ENCODE measurements at places on chromosomes 2 and 18.

DNA sequence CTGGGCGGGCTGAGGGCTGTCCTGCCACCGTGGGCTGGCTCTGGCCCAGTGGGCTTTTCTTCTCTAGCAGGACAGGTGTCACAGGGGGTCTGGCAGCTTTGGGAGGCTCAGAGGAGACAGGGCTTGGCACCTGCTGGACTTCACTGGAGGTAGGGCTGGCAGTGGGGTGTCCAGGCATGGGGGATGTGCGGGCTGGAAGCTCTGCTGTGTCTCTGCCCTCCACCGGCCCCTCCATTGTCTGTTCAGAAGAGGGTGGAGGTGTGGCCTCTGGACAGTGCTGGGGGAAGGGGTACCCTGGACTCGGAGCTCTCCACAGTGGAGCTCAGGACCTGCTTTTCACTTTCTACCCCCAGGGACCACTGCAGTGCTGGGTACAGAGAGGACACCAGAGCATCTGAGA lies 9.2 kb downstream of the PTPRN start:
- no peak for DNase-seq

GRCh38 chr2:148130581-148130980 lies 109.7 kb downstream of the MBD5 start:
- DNase-seq = peak; percentile 39

DNA sequence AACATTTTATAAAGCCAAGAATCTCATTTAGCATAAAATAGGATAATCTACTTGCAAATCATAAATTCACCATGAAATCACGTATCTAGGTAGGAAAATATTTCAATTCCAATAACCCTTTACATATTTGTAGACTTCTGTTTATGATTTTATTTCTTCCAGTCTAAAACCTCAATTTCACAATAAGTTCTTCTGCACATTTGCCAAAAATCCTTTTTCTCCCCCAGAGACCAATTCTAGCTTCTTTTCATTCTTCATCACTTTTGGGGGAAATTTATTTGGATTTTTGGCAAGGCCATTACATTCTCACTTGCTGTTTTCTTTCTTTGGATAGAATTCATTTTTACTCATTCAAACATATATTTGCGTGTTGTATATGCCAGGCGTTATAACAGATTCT lies 86.8 kb downstream of the SPRED2 start:
- DNase-seq = no peak

GRCh38 chr18:77199707-77200106 lies 49.9 kb upstream of the GALR1 start:
- no peak for DNase-seq

DNA sequence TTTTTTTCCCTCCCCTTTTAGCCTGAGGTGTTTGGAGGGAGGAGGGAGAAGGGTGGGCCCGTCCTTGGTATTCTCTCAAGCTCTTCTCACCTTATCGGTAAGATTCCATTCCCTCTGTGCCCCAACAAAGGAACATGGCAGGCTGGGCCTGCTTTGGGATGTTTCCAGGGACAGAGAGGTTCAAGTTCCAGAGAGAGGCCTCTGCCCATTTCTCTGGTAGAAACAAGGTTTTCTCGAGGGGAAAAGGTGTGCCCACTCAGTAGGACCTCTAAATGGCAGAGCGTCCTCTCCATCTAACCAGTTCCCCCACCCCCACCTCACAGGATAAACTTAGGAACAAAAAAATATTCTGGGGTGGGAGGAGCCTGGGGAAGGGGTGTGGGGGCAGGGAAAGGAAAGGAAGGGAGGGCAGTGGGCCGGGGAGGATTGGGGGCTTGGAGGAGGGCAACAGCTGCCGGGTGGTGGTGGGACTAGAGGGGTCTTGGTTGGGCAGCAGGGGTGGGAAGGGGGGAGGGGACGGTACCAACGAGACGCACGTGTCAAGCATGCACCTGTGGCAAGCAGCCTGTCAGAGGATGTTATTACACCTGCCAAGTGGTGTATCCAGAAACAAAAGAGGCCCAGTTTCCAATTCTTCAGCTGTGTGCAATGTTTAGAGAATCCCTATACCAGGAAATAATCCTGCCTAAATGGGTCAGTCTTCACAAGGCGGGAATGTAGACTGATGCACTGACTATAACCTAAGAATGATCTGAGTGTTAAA lies 2.1 kb downstream of the PCBP1 start:
- no peak for DNase-seq

DNA sequence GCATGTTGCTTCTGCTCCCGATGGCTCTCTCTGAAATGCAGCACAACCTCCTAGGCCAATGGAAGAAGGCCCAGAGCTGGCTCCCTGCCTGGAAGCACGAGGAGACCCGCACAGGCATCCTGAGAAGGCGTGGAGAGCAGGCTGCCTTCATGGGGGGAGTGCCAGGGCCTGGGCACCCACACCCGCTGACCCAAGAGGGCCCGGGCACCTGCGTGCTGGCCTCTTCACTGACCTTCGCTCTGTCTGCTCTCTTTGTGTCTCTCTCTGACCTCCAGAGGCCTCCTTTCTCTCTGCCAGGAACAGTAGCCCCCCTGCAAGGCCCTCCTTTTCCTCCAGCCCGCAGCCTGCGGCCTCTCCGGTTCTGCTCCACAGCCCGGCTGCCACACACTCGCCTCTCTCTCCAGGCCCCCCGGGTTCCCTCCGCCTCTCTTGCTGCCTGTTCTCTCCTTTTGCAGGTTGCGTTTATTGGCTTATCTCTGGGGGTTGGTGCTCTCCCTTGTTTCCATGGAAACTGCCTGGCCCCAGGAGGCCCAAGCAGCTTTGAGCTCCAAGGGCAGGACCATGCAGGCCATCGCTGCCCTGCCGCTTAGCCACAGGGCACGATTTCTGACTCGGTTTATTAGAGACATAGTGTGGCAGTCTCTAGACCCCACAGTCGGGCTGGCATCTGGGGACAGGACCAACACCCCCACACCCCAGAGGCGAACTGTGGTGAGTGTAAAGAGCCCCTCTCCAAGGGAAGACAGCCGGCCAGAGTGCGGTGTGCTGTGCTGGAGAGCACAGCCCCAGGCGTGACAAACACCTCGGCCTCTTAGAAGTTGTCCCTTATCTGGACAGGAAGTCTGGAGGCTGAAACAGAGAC lies 1.7 kb downstream of the MZT2B start:
- no peak for DNase-seq
